Effector memory CD8-positive, alpha-beta T cell (primary cell): ENCODE measurements at places on chromosomes 12 and 14.

GRCh38 chr14:32512813-32513212 lies 183.7 kb downstream of the AKAP6 start:
- H3K27ac ChIP-seq: no peak overlapping the region
- H3K4me1 ChIP-seq: no peaks in the 10 kb centered on the region
- H3K36me3 ChIP-seq: no peaks in the 10 kb centered on the region
- H3K4me3 ChIP-seq: no peak overlapping the region

GRCh38 chr14:32375663-32376062 lies 46.6 kb downstream of the AKAP6 start:
- H3K36me3 ChIP-seq: no peaks in the 10 kb centered on the region
- no peaks in the 10 kb centered on the region for H3K27me3 ChIP-seq
- no peak overlapping the region for H3K4me3 ChIP-seq
- H3K4me1 ChIP-seq: no peaks in the 10 kb centered on the region
- DNase-seq: no peak

DNA sequence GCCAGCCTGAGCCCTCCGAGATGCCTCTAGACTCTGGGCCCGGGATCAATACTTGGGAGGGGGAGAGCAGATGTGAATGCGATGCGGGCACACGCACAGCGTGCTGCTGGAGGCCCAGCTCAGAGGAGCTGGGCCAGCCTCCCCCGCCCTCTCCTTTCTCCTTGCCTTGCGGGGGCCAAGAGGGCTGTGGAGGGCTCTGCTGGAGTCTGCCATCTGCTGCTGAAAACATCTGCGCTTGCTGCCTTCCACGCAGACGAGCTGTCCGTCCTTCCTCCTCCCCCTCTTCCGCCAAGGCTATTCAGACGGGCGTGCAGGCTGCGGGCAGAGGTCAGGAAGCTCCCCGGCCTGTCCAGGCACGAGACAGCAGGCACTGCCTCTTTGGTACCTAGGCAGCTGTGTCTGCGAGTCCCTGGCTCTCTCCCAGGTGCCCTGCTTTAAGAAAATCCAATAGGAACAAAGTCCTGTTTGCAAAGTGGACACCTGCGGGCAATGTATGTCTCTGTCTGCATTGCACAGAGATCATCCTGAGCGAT lies 75.2 kb downstream of the SPRING1 start:
- H3K27ac ChIP-seq: no peak overlapping the region
- H3K27me3 ChIP-seq: peaks cover 32% of the 10 kb centered on the region
- DNase-seq: no peak

- no peak overlapping the region for H3K4me3 ChIP-seq
- H3K36me3 ChIP-seq: no peaks in the 10 kb centered on the region
- peaks cover 5% of the 10 kb centered on the region for H3K27me3 ChIP-seq
- no peak overlapping the region for H3K27ac ChIP-seq
- no peaks in the 10 kb centered on the region for H3K4me1 ChIP-seq
Observed at GRCh38 chr12:5561057-5561456, 129.1 kb downstream of the NTF3 start.

- DNase-seq: no peak
- H3K4me1 ChIP-seq: no peaks in the 10 kb centered on the region
- no peak overlapping the region for H3K4me3 ChIP-seq
- peaks cover 42% of the 10 kb centered on the region for H3K36me3 ChIP-seq
- no peaks in the 10 kb centered on the region for H3K27me3 ChIP-seq
Observed at GRCh38 chr14:67387195-67387594, 24.8 kb downstream of the PLEK2 start.

- peaks cover 4% of the 10 kb centered on the region for H3K36me3 ChIP-seq
- H3K27me3 ChIP-seq: peaks cover 18% of the 10 kb centered on the region
- H3K4me1 ChIP-seq: peaks cover 23% of the 10 kb centered on the region
- no peak overlapping the region for H3K4me3 ChIP-seq
- H3K27ac ChIP-seq: no peak overlapping the region
Observed at GRCh38 chr14:99674776-99675381, 9.2 kb upstream of the CYP46A1 start.
